ENCODE measurements at places on chromosomes 2 and 18.

- no peak for DNase-seq
Observed at GRCh38 chr2:220394433-220394832, 767.0 kb downstream of the SLC4A3 start.

GRCh38 chr2:67006373-67006960 lies 390.7 kb upstream of the ETAA1 start:
- DNase-seq: no peak

DNA sequence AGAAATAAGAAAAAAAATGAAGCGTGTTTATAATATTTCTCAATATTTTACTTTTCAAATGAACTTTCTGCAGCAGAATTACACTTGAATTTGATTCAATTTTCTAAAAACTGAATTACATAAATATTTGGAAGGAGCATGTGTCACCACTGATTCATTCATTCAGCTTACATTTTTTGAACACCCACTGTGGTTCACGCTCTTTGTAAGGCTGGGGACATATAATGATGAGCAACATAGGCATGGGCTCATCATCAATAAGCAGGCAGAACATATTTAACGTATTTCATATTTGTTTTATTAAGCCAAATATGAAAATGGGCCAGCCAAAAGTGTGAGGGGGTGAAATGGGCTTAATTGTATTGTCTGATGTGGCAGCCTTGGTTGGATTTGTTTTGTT lies 209.1 kb downstream of the CTNNA2 start:
- no peak for DNase-seq

- DNase-seq: no peak
Observed at GRCh38 chr2:55917117-55917516, 6.5 kb downstream of the EFEMP1 start.

- DNase-seq: no peak
Observed at GRCh38 chr2:1731963-1732768, 12.1 kb downstream of the PXDN start.

DNA sequence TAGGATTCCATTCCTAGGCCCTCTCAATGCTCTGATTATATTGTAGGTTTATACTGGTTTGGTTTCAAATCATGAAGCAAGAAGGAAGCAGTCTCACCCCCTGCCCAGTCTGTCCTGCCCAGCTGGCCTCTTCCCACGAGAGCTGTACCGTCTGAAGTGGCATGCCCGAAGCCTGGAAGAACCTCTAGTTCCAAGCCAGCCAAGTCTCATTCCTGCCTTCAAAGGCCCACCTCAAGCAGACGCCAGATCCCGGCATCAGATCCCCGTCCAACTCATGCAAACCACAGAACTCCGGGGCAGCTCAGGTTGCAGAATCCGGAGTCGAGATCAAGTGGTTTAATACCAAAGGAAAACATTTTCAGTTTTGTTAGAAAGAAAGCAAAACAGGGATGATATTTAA lies 234.4 kb downstream of the LPIN1 start:
- no peak for DNase-seq

DNA sequence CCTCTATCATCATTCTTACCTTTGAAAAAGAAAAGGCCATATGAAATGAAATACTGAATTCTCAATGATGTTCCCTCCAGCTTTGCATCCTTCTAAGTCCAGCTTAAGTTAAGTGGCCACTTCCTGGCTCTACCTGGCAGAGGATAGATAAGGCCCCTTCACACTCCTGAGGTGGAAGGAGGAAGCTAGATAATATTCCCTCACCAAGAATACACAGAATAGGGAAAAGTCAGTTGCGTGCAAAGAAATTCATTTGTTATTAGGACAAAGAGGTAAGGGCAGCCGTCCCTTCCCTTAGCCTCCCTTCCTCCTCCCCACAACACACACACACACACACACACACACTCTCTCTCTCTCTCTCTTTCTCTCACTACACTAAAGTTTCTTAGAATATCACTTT lies 37.5 kb downstream of the OLA1 start:
- no peak for DNase-seq

DNA sequence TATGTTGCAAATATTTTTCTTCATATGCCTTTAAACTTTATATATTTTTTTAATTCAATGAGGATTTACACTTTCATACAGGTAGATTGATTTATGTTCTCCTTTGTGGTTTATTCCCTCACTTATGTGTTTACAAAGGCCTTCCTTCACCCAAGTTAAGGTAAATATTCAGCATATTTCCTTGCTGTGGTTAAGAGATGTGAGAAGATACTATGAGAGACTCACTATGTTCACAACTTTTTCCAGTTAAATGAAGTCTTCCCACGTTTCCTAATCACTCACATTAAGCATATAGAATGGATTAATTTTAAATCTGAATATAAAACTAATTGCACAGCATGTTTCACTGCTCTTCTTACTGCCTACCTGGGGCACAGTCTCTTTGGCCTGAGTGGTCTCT lies 597 bp downstream of the PECR start:
- DNase-seq: no peak

DNA sequence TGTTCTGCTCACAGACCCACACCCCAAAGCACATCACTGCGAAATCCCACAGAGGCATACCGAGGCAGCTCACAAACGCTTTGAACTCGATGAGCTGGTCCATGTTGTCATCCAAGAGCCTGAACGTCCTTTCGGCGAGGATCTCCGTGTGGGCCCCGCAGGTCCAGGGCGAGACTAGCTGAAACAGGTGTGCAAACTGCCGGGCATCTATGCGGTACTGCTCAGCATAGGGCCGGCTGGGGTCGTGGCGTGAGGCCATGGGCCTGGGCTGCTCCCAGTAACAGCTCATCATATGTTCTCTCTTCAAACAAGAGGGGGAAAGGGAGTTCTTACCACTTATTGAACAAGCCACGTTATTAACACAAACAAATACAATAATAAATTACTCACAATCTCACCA lies 20.1 kb downstream of the RPL31 start:
- no peak for DNase-seq

DNA sequence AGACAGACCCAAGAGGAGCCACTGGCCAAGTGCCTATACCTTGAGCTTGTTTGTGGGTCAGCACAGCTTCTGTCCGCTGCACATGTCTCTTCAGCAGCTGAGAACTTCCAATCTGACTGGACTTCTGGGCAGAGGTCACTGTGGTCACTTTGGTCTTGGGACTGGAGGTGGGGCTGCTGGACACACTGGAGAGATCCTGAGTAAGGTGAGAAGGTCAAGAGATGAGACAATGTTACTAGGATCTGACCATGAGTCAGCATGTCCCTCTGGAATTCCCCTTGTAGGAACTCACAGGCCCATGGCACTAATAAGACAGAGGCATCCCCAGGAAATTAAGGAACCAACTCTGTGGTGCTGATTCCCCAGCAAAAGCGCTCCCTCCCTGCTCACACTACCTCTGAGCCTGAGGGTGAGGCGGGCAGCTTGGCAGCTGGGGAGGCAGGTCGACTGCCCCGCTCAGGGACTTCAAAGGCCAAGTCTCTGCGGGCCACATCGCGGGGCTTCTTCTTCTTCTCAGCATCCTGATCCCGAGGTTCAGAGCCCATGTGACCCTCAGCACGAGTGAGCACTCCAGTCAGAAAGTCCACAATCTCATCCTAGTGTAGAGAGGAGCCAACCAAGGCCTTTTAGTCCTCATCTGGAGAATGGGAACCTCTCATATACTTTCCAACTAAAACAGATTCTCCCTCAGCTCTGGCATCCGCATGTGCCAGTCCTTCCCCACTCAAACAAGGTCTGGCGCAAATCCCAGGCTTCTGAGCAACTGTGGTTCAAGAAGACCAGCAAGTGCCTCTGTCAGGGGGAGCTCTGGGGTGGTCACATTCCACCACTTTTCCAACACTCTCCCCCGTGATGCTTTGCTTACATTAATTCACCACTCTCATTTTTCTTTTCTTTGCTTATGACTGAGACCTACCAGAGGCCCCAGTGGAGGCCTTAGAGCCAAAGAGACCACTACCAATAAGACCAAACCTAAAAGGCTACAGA lies 29.4 kb downstream of the KANSL3 start:
- DNase-seq: no peak

DNA sequence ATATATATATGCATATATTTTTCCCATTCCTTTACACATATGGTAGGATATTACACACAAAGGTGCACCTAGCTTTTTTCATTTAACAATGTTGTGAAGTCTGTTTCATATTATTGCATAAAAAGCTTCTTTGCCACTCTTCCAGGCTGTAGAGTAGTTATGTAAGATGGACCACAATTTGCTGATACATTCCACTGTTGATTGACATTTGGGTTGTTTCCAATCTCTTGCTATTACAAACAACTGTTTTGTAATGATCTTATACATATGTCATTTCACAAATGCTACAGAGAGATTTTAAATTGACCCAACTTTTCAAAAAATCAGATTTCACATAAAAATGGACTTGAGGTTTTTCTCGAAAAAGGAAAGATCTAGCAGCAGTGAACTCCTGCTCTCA lies 301.4 kb downstream of the CDCA7 start:
- DNase-seq: no peak

DNA sequence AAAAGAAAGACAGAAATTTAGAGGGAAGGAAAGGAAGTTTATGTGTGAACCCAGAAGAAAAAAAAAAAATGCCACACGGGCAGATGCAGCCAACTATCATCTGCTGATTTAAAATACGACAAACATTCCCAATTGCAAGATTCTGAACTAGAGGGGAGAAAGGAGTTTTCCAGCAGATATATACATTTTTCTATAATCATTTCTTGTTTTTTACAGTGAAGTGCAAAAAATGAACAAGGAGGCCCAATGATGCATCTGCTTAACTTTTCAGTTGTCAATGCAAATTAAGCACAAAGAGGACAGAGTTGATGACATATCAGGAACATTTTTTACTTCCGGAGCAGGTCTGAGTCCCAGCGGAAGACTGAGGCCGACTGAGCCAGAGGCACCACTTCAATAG lies 144.7 kb downstream of the MYCN start:
- DNase-seq: no peak

DNA sequence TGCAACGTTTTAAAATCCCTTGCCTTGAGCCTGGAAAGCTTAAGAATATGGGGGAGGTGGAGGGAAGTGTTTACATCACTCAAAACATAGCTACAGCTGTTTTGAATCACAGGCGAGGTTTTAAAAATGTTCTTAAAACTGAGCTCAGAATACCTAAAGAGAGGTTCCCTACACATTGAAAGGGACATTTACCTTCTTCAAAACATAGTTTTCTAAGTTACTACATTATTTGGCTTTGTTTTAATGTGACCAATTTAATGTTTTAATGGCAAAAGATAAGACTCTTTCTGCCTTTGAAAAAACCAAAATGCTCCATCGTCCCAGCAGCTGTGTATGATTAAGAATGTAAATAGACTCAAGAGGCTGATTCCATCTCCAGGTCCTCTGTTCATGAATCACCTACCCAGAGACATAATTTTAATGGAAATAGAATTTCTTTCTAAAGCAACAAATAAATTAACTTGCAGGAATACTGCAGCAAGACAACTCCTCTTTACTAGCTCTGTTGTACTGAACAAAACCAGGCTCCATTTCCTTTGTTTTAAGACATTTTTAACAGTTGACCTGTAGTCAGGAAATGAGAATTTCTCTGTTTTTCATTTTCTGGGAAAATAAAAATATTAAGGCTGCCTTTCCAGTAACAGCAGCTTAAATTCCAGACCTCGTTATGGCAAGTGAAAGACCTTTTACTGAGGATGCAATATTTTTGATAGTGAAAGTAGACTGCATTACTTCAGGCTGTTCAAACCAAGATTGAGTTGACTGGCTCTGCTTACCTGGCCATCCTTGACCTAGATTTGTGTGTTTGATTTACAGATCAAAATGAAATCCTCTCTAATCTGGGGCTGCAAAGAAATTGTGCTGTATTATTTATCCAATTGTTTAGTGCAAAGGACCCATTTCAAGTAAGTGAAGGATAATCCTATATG lies 33.7 kb upstream of the WDR75 start:
- DNase-seq: no peak

DNA sequence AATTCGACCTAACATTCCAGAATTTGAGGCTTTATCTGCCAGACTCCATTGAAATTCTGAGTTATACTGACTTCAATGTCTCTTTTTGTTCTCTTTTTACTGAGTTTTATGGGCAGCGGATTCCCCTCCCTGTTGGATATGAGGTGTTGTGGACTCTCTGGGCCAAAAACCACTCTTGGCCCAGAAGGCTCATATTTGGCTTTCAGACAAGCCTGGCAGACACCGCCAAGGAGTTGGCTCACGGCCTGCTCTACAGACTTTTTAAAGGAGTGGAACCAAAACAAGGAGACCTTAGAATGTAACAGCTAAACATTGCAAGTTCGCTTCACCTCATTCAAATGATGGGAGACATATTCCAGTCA lies 206.4 kb upstream of the NCKAP5 start:
- no peak for DNase-seq

GRCh38 chr2:182509-183122 lies 81.2 kb downstream of the SH3YL1 start:
- DNase-seq: no peak

- peak; percentile 61 for DNase-seq
Observed at GRCh38 chr2:236343400-236344161, 79.4 kb upstream of the ASB18 start.

DNA sequence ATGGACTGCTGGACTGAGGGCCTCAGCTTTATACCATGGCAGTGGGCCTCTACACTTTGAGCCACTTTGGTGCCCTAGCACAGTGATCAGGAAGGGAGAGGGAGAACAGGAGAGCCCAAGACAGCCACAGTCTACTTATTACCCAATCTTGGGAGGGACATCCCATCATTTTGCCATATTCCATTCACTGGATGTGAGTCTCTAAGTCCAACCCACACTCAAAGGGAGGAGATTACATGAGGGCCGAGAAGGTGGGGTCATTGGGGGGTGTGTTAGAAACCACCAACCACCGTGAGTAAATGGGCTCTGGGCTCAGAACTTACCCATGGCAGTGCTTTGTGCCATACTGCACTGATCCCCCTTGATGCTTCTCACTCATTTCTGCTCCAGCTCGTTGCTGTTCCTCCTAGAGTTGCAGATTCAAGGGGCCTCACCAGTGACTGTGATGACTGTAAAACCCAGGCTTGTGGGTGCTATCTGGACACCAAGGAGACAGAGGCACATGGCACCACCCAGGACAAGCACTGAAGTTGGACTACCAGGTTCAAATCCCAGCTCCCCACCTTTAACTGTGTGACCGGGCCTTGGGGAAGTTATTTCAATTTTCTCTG lies 97.6 kb upstream of the RAB6C start:
- no peak for DNase-seq

GRCh38 chr2:143730155-143730952 lies 601.1 kb downstream of the ARHGAP15 start:
- DNase-seq: no peak

DNA sequence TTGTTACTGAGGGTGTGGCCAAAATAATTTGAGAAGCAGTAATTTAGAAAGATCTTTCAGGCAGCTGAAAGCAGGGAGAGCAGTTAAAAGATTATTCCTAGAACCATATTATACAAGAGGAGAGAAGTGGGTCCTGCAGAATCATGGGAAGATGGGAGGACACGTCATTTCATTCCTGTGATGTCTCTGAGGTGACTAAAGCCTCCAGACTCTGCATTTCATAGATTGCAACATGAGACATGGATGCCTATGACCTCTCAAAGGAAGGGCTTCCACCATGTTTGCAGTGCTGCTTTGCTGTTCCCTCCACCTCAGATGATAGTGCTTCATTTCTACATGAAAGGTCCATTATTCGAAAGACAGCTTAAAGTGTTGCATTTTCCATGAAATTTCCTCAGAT lies 788.4 kb downstream of the TSN start:
- no peak for DNase-seq

All from HEK293T (cell line).